Right cardiac atrium (tissue), 5 donors: ENCODE measurements at places on chromosomes 12 and 14. TPM values are rescaled to one million over a fixed set of nuclear protein-coding genes. Genes with fewer than 3 reads are reported as not detected.

PALS1 gene
- 15.6 TPM for total RNA-seq

- DNase-seq: no peak
These were observed 3.4 kb upstream of the DLGAP5 start for GRCh38 chr14:55194656-55195355.

DNA sequence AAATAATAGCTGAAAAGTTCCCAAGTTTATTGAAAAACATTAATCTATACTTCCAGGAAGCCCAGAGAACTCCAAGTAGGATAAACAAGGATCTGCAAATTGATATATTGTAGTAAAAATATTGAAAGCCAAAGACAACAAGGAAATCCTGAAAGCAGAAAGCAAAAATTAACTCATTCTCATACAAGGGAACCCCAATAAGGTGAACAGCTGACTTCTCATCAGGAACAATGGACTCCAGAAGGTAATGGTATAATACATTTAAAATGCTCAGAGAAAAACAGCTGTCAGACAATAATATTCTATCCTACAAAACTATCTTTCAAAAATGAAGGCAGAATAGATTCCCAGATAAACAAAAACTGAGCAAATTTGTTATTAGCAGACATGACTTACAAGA is 138.1 kb upstream of the BMP4 start:
- no peak for DNase-seq

GRCh38 chr14:64387232-64387781 is 846 bp upstream of the MTHFD1 start:
- DNase-seq: no peak

GRCh38 chr12:123900871-123901376 is 71.7 kb downstream of the CCDC92 start:
- DNase-seq: no peak
